Vagina (tissue), 2 donors: ENCODE measurements at places on chromosomes 1 and 21. TPM values are rescaled to one million over a fixed set of nuclear protein-coding genes. Genes with fewer than 3 reads are reported as not detected.

- H3K4me3 ChIP-seq, result no peak overlapping the region
- peaks cover 32% of the 10 kb centered on the region for H3K4me1 ChIP-seq
- no peak overlapping the region for H3K27ac ChIP-seq
- no peaks in the 10 kb centered on the region for H3K27me3 ChIP-seq
- DNase-seq, result no peak
These were observed 217.9 kb upstream of the VAMP3 start for GRCh38 chr1:7553042-7553690.

GRCh38 chr1:81920245-81920740, 119.6 kb downstream of the ADGRL2 start:
- no peaks in the 10 kb centered on the region for H3K27me3 ChIP-seq
- no peak for DNase-seq
- peaks cover 32% of the 10 kb centered on the region for H3K4me1 ChIP-seq
- H3K27ac ChIP-seq, result no peak overlapping the region
- no peak overlapping the region for H3K4me3 ChIP-seq

The GRHL3 gene
- 58.7 TPM for total RNA-seq

DNA sequence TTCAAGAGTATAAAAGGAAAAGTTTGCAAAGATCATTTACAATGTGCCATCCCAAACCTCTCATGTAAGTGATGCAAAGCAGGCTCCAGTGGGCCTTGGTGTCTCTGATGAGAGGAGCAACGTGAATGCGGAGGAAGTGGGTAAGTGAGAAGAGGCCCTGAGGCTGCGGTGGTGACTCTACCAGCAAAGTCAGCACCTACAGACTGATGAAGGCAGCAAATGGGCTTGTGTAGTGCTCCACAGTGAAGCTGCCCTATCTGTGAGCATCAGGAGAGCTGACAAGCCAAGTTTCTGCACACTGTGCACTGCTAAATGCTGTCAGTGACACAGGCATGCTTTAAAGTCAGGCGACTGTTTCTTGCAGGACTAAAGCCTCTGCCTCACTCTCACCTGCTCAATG, 15.6 kb upstream of the RAP1A start:
- no peaks in the 10 kb centered on the region for H3K27me3 ChIP-seq
- H3K4me1 ChIP-seq, result peaks cover 8% of the 10 kb centered on the region
- no peaks in the 10 kb centered on the region for H3K36me3 ChIP-seq
- no peak overlapping the region for H3K27ac ChIP-seq
- H3K4me3 ChIP-seq, result no peak overlapping the region

- H3K4me1 ChIP-seq, result peaks cover 11% of the 10 kb centered on the region
- H3K4me3 ChIP-seq, result no peak overlapping the region
- no peaks in the 10 kb centered on the region for H3K36me3 ChIP-seq
- H3K27ac ChIP-seq, result no peak overlapping the region
These were observed 224.1 kb downstream of the SLC45A1 start for GRCh38 chr1:8541961-8542521.

The MTARC1 gene
- 9.6 TPM for total RNA-seq
